ENCODE measurements at places on chromosomes 6 and 20.

- DNase-seq: no peak
Measured at GRCh38 chr20:37867289-37868195, 35.4 kb upstream of the VSTM2L start.

DNA sequence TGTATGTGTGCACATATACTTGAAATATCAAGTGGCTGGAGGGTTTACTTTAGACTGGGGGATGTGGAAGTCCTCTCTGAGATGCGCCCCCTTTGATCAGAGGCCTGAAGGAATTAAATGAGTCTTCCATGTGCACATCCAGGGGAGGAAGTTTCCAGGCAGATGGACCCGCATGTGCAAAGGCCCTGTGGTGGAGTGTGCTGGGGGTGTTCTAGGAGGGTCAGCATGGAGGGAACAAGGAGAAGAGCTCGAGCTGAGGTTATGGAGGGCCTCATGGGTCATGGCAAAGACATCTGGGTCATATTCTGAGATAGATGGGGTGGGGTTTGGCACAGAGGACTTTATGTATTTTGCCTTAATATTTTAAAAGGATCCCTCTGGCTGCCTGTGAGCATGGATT, 17.7 kb upstream of the SULF2 start:
- DNase-seq: no peak

DNA sequence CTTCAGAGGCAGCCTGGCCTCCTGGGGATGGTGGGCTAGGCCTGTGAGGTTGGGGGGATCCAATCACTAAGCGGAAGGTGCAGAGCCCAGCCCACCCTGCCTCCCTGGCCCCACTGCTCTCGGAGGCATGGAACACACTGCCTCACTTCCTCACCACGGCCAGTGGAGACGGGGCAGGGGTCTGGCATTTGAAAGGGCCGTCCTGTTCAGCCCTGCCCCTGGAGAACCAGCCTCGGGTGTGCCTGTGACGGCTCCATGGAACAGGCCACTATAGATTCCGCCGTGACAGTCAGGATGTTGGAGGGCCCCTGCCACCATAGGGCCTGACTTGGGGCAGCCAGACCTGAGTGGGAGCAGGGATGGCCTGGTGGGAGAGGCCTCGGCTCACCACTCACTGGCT, 110.2 kb downstream of the DACT2 start:
- no peak for DNase-seq

DNA sequence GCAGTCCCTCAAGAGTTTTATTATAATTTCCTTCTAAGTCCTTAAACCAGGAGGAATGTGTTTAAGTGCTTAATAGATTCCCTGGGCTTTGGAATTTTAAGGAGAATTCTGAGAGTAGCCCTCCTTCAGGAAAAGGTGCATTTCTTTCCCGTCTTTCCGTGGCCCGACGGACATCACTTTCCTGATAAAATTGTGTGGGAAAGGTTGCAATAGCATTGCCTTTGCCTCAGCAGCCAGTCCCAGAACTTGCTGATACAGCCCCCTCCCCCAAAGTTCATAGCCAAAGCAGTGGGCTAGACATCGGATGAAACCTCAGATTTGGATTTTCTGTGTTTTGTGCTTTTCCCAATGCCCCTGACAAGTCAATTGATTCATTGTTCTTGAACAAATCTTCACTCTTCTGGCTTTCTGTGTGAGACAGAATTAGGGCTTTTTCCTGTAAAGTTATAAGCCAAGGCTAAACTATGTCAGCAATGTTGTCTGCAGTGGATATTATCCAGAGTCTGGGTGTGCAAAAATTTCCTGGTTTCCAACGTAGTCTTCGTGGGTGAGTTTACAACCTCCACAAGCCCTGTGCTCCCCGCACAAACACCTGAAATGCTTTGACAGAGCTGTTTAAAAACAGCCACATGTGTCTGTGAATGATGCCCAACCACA, 1.1 kb upstream of the SMOC2 start:
- no peak for DNase-seq

GRCh38 chr6:38168699-38169098, 349.2 kb downstream of the ZFAND3 start:
- DNase-seq: no peak

GRCh38 chr6:55130806-55131324, 43.5 kb upstream of the HCRTR2 start:
- DNase-seq: no peak

DNA sequence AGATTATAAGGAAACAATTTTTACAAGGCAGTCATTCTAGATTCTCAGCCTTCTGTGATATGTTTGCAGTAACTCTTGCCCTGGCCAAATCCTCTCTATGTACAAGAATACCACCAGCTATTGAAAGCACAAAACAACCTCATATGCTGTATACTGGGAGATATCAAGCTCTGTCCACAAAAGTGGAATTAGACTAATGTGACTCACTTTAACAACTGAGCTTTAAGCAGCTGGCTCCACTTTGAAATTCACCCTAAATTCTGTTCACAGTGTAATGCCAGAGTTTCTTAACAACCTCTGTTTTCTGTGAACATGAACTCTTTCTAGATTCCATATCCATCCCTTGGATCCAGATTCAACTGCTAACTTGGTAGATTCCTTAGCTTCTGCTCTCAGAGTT, 47.6 kb downstream of the CHD6 start:
- DNase-seq: no peak

All from caudate nucleus (tissue), 63 donors.